ENCODE measurements at places on chromosomes 4 and X. TPM values are rescaled to one million over a fixed set of nuclear protein-coding genes. Genes with fewer than 3 reads are reported as not detected.

CAPN6 gene
- not detected for total RNA-seq

ATOH1 gene
- not detected for total RNA-seq

ZNF185 gene
- total RNA-seq, result 4.5 TPM

SSX2B gene
- not detected for total RNA-seq

HTR2C gene
- total RNA-seq, result not detected

TMEM150C gene
- 12.8 TPM for total RNA-seq

CCDC160 gene
- total RNA-seq, result not detected

AWAT2 gene
- total RNA-seq, result not detected

LRCH2 gene
- total RNA-seq, result 0.82 TPM

UNC5C gene
- total RNA-seq, result 1.1 TPM

HSD17B13 gene
- 0.49 TPM for total RNA-seq

SLC39A8 gene
- total RNA-seq, result 3.1 TPM

CLTRN gene
- 1.4 TPM for total RNA-seq

ZFP92 gene
- 0.23 TPM for total RNA-seq

SULT1E1 gene
- not detected for total RNA-seq

RNF212 gene
- total RNA-seq, result not detected

IDUA gene
- total RNA-seq, result 10.4 TPM

NDST3 gene
- not detected for total RNA-seq

NAP1L2 gene
- total RNA-seq, result 12.4 TPM

BEX1 gene
- total RNA-seq, result 9.8 TPM

CWH43 gene
- not detected for total RNA-seq

OTUD6A gene
- total RNA-seq, result not detected

TLR6 gene
- total RNA-seq, result 3.7 TPM

ABCG2 gene
- 8.7 TPM for total RNA-seq

LRPAP1 gene
- 333 TPM for total RNA-seq

ABCD1 gene
- 18.8 TPM for total RNA-seq

IBSP gene
- not detected for total RNA-seq

CSAG2 gene
- not detected for total RNA-seq

TXK gene
- total RNA-seq, result 0.85 TPM

GPR34 gene
- 2.4 TPM for total RNA-seq

TIGD2 gene
- 2.7 TPM for total RNA-seq

SH3RF1 gene
- total RNA-seq, result 11.2 TPM

All from heart right ventricle (tissue), 16 donors.